CD8-positive, alpha-beta memory T cell (primary cell): ENCODE measurements at places on chromosomes 16 and 17.

- no peak for DNase-seq
Observed at GRCh38 chr17:76947309-76947708, 79.1 kb downstream of the MGAT5B start.

GRCh38 chr16:49495596-49496355 is 122.2 kb downstream of the C16orf78 start:
- no peak for DNase-seq

GRCh38 chr17:58399974-58400373 is 17.4 kb downstream of the RNF43 start:
- DNase-seq, result no peak

DNA sequence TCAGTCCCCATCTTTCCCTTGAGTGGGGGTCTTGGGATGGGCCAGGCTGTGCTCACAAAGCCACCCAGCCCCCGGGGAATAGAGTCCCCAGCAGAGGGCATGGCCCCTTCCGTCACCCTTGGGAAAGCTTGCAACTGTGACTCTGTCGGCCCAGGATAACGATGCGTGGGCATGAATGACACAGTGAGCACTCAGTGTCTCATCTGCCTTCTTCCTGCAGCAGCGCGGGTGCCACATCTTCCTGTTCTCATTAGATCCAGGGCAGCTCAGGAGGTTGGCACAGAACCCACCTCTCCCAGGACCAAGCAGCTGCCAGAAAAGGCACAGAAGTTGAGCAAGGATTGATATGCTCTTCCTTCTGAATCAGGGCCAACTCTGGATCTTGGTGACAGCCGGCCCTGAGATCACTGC is 84.7 kb downstream of the MRC2 start:
- no peak for DNase-seq

- DNase-seq, result no peak
Observed at GRCh38 chr16:89090669-89091426, 2.8 kb upstream of the ACSF3 start.

GRCh38 chr17:68763562-68763961 is 162.4 kb upstream of the FAM20A start:
- no peak for DNase-seq

GRCh38 chr17:74729866-74730265 is 7.2 kb upstream of the RAB37 start:
- no peak for DNase-seq

DNA sequence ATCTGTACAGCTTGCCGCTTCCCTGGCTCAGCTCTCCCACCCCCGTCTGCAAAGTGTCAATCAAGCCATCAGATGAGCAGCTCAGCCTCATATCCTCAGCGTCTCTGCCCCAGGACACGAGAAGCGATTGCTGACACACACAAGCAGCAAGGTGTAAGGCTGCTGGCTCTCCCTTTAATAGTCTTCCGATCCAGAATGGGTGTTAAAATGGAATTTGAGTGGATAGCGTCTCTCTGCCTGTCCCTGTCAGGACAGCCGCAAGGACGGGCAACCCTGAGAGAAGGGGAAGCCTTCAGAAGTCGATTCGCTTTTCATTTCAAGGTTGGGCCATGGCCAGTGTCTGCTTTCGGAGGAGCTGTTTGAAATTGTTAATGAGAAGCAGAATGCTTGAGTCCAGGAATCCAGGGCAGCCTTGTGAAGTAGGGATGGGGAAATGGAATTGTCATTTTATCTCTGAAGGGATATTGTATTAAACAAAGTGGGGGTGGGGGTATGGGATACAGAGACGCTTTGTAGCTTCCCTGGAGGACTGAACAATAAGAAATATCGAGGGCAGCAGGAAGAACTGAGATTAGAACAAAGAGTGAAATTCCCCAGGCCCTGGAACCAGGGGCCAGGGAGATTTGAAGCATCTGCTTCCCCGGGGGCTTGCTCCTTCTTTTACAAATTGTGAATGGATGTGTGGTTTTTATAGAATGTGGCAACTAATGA is 4.7 kb upstream of the PIPOX start:
- no peak for DNase-seq

DNA sequence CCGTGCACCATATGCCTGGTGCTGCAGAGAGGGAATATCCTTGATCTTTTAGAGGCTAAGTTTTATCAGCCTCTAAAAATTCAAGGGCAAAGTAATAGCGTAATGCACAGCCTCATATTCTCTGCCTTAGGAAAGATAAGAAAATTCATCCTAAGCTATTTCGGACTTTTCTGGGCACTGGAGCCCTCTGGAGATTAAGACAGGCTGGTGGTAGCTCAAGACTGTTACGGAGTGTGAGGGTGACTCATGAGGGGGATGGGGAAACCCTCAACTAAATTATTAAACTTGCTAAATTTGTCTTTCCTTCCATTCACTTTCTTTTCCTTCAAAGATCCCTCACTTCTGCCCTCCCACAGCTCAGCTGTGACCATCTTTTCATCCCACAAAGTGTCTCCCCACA is 73.3 kb downstream of the RPH3AL start:
- no peak for DNase-seq
